ENCODE measurements at places on chromosomes 3 and 15. TPM values are rescaled to one million over a fixed set of nuclear protein-coding genes. Genes with fewer than 3 reads are reported as not detected.

- no peaks in the 10 kb centered on the region for H3K27me3 ChIP-seq
- H3K27ac ChIP-seq = no peak overlapping the region
- no peak for DNase-seq
- H3K4me3 ChIP-seq = no peak overlapping the region
- peaks cover 9% of the 10 kb centered on the region for H3K4me1 ChIP-seq
- no peaks in the 10 kb centered on the region for H3K36me3 ChIP-seq
Observed at GRCh38 chr3:30452446-30452845, 154.0 kb upstream of the TGFBR2 start.

- H3K27ac ChIP-seq = no peak overlapping the region
- no peaks in the 10 kb centered on the region for H3K36me3 ChIP-seq
- H3K4me3 ChIP-seq = no peak overlapping the region
- H3K27me3 ChIP-seq = no peaks in the 10 kb centered on the region
Observed at GRCh38 chr3:101244212-101244575, 76.2 kb downstream of the IMPG2 start.

DNA sequence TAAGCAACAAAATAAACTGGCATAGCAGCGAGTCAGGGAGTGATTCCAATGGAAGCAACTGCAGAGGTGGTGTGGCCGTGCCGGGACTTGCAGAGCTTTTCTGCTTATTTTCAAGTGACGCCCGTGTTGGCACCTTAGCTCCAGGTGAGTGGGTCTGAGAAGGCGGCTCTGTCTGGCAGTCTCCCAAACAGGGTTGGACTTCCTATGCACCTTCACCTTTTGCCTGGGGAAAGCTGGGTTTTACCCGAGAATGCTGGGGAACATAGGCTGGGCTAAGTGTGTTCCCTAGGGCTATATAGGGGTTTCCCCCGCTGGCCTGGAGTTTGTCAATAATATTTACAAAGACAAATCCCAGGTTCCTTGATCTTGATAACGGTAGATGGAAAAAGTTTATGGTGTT, 179.9 kb upstream of the TBL1XR1 start:
- H3K4me3 ChIP-seq = no peak overlapping the region
- no peaks in the 10 kb centered on the region for H3K27me3 ChIP-seq
- no peak for DNase-seq
- H3K27ac ChIP-seq = no peak overlapping the region

GRCh38 chr3:46944191-46944590, 32.4 kb downstream of the CCDC12 start:
- peaks cover 17% of the 10 kb centered on the region for H3K36me3 ChIP-seq
- no peak for DNase-seq
- peaks cover 85% of the 10 kb centered on the region for H3K4me1 ChIP-seq
- H3K4me3 ChIP-seq = no peak overlapping the region

GPR87 gene
- total RNA-seq = not detected

- no peak overlapping the region for H3K4me3 ChIP-seq
- no peak for DNase-seq
- no peak overlapping the region for H3K27ac ChIP-seq
- no peaks in the 10 kb centered on the region for H3K4me1 ChIP-seq
- H3K27me3 ChIP-seq = no peaks in the 10 kb centered on the region
Observed at GRCh38 chr3:47337656-47338055, 43.2 kb upstream of the PTPN23 start.

GRCh38 chr3:155211940-155212339, 81.5 kb downstream of the STRIT1 start:
- no peaks in the 10 kb centered on the region for H3K27me3 ChIP-seq
- no peak overlapping the region for H3K27ac ChIP-seq
- H3K4me3 ChIP-seq = no peak overlapping the region
- no peaks in the 10 kb centered on the region for H3K36me3 ChIP-seq
- no peaks in the 10 kb centered on the region for H3K4me1 ChIP-seq

TM4SF18 gene
- 4.1 TPM for total RNA-seq

- no peaks in the 10 kb centered on the region for H3K36me3 ChIP-seq
- DNase-seq = no peak
- no peak overlapping the region for H3K27ac ChIP-seq
- no peaks in the 10 kb centered on the region for H3K27me3 ChIP-seq
- H3K4me1 ChIP-seq = peaks cover 40% of the 10 kb centered on the region
Observed at GRCh38 chr3:167859610-167860009, 124.1 kb downstream of the SERPINI1 start.

TMEM212 gene
- total RNA-seq = not detected

SCAANT1 gene
- total RNA-seq = not detected

DNA sequence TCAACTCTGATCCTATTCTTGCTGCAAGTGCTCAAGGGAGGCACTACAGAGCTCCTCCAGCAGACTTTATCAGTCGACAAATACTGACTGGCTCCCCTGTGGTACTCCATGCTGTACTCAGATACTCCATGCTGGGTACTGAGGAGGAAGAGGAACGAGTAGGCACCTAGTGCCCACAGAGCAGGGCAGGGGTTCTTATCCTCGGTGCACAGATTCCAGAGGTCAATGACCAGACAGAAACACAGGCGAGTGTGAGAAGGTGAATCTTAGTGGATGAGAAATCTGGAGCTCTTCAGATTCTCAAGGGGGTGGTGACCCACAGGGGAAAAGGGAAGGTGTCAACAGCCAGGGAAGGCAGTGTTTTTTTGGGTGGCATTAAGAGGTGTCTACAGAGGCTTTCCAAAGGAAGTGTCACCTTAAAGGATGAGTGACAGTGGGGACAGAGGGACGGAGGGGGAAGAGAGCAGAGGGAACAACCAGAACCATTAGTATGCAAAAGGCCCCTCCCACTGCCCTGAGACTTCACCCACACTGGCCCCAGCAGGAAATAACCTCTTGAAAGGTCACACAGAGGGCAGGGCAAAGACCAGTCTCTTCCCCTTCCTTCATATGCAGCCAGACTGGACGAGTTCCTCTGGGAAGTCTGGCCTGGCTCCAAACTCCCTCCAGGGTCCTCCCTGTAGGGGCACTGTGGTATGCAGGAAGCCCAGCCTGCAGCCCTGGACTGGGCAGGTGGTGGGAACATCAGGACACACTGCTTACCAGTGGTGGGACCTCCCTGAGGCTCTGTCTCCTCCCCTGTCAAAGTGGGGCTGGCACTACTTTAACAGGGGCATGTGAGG, 27.5 kb downstream of the CCDC12 start:
- peaks cover 89% of the 10 kb centered on the region for H3K4me1 ChIP-seq
- DNase-seq = peak; percentile 51
- H3K27ac ChIP-seq = peak overlapping the region; percentile 84
- no peak overlapping the region for H3K4me3 ChIP-seq
- H3K27me3 ChIP-seq = no peaks in the 10 kb centered on the region
- peaks cover 20% of the 10 kb centered on the region for H3K36me3 ChIP-seq

ACKR4 gene
- 0.85 TPM for total RNA-seq

DNA sequence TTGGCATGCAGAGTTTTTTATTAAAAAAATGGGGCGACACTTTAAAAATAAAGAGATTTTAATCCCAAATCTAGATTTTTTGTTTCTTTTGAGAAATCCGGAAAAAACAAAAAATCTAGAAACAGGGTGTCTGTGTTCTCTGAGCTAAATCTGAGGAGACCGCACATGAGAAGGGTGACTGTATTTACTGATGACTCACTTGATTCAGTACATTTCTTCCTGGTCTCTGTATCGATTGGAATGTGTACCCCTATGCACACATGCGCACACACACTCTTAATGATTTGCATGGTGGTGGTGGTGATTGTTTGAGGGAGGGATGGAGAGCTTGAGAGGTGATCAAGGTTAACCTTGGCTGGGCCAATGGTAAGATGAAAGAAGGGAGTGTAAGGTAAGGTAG, 443.1 kb upstream of the THRB start:
- H3K27me3 ChIP-seq = no peaks in the 10 kb centered on the region
- no peak for DNase-seq
- H3K27ac ChIP-seq = no peak overlapping the region
- H3K4me3 ChIP-seq = no peak overlapping the region

DNA sequence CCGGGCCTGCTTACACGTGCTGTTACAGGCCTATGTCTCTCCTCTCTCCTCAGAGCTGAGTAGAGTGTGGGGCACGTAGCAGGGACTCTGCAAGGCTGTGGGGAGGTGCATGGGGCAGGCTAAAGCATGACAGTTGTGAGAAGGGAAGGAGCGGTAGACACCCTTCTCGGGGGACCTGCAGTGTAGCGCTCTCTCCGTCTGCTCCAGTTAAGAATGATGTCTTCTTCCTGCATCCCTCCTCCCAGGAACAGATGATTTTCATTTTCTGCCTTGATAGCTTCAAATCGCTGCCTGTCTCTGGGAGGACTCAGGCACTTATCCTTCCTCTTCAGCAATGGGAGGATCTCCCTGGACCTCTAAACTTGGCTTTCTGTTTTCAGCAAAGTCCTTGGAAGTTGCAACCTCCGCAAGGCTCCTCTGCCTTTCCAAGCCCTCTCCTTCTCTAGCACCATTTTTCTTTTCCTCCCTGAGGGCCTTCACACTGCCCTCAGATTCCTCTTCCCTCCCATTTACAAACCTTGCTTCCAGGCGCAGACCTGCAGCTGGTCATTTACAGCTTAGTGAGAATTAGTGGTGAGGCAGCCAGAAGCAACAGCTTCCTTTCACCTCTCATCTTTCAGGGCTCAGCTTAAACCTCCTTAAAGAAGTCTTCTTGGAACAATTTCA, 23.4 kb upstream of the TLE3 start:
- DNase-seq = no peak
- no peak overlapping the region for H3K4me3 ChIP-seq
- peaks cover 21% of the 10 kb centered on the region for H3K27me3 ChIP-seq
- peaks cover 14% of the 10 kb centered on the region for H3K4me1 ChIP-seq

GRCh38 chr3:65472501-65472900, 566.2 kb downstream of the MAGI1 start:
- DNase-seq = no peak
- H3K27ac ChIP-seq = no peak overlapping the region
- no peaks in the 10 kb centered on the region for H3K4me1 ChIP-seq
- no peaks in the 10 kb centered on the region for H3K36me3 ChIP-seq
- H3K27me3 ChIP-seq = no peaks in the 10 kb centered on the region
- no peak overlapping the region for H3K4me3 ChIP-seq

MOBP gene
- 0.11 TPM for total RNA-seq
